Mesothelial cell of epicardium (in vitro differentiated cells): ENCODE measurements at places on chromosomes 2 and 18. TPM values are rescaled to one million over a fixed set of nuclear protein-coding genes. Genes with fewer than 3 reads are reported as not detected.

Gene FOXI3
- 0.24 to 0.40 TPM (median 0.27 TPM) in 3 replicates for total RNA-seq

DNA sequence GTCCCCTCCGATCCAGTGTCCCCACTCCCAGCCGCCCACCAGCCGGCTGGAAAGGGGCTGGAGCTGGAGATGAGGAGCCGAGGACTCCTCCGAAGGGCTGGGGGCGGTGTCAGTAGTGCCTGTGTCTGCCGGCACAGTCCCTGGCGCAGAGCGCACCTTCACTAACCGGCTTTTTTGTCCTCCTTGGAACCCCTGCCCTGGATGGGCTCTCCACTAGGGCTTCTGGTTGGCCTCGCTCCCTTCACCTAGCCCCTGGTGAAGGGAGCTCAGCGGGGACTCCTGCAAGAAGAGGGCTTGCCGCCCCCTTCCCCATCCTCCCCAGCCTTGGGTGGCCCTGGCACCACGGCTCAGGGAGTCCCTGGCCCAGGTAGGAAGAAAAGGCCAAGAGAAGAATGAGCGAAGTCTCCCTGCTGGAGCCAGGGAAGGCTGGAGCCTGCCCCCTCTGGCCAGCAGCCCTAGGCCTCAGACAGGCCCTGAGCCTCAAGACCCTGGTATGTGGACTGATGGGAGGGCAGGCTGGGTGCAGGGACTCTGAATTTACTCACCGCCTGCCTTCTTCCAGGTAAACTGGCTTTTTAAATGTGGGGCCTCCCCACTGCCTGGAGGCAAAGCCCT is 570 bp upstream of the ECEL1 start:
- DNase-seq: no peak

- no peak for DNase-seq
Measured at GRCh38 chr18:24127735-24128134, 11.1 kb upstream of the CABYR start.

Gene LBX2
- 0.86 to 1.1 TPM (median 0.89 TPM) in 3 replicates for total RNA-seq

DNA sequence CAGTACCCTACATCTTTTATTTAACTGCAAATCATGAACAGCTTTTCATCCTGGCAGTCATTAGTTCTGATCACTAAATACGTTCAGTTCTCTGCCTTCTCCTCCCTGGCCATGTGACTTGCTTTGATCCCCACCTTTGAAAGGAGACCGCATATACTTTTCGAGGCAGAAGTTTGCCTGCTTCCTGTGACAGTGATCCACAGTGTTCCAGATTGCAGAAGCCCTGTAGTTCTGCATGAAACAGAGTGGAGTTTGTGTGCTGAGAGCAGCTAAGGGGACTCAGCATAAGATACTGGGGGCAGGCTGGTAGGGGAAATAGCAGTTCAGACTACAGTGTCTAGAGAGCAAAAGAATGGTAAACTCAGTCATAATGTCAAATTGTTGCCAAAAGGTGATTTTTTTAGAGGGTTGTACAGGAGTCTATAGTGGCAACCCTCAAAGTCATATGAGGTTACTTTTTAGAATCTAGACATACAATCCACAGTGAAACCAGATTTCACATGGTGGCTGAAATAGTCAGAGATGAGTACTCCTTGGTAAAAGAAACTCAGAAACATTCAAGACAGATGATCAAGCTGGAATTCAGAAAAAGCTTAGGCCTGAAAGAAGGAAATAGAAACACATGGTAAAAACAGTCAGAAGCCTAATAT is 1800.4 kb upstream of the CELF4 start:
- no peak for DNase-seq

DNA sequence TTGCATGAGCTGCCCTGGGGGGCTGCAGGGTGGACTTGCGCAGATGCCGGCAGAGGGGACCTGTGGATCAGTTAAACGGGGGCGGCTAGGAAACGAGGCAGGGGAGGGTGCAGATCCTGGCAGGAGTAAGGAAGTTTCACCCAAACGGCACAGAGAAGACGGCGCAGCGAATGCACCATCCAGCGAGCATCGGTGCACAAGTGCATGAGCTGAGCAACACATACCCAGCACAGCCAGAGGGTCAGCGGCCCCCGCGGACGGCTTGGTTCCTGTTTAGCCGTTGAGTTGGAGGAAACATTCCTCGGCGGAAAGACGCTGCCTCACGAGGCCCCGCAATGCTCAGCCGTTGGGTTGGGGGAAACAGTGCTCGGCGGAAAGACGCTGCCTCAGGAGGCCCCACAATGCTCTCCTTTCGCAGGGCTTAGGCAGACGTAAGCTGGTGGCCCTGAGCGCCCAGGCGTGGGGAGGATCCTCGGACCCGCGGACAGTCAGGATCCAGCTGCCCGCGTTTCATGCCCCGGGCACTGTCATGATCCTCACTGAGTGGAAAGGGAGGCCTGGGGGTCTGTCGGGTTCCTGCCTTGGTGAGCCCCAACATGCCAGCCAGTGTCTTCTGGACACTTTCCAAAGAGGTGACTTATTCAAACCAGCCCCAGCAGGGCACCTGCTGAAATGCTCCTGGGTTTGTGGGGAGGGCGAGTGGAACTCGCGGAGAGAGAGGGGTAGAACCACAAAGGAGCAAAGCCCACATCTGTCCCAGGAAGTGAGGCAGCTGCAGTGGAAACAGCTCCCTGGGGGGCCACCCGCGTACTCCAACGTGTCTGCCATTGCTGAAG is 86.3 kb downstream of the NDUFA10 start:
- peak; percentile 13 for DNase-seq
